ENCODE measurements at places on chromosomes 16 and 17. TPM values are rescaled to one million over a fixed set of nuclear protein-coding genes. Genes with fewer than 3 reads are reported as not detected.

The LDHD gene
- 9.0 TPM for polyA plus RNA-seq

The SEPTIN12 gene
- polyA plus RNA-seq, result not detected

GRCh38 chr17:55704401-55704800 is 18.3 kb downstream of the TMEM100 start:
- DNase-seq, result no peak

- DNase-seq, result peak; percentile 60
Measured at GRCh38 chr17:21129023-21129681, 2.4 kb downstream of the DHRS7B start.

GRCh38 chr17:7582396-7583252 is 1.0 kb upstream of the MPDU1 start:
- no peak for DNase-seq

DNA sequence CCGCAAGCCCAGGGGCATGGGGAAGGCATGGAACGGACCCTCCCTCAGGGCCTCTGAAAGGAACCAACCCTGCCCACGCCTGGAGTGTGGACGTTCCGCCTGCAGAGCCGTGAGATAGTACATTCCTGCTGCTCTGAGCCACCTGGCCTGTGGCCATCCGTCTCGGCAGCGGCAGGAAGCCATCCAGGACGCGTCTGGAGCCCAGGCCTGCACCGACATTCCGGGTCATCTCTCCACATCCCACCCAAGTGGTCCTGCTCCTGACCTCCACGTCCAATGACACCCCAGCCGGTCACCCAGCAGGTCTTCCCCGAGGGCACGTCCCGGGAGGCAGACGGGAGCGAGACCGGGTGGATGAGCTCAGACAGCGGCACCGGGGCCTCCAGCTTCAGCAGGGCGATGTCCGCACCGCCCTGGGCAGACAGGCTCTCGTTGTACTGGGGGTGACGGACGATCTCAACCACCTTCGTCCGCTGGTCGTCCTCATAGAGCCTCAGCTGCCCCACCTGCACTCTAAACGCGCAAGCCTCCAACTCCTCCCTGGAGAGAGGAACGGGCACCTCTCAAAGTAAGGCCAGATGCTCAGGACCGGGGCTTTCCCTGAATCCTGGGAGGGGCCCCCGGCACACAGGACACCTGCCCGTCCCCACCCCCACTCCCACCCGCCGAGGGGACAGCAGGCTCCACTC is 21.3 kb upstream of the UBE2I start:
- DNase-seq, result no peak

The TAC4 gene
- polyA plus RNA-seq, result not detected

GRCh38 chr16:12220766-12221165 is 244.2 kb downstream of the SNX29 start:
- no peak for DNase-seq

- DNase-seq, result no peak
Measured at GRCh38 chr17:45951941-45952340, 47.1 kb upstream of the STH start.

- DNase-seq, result no peak
Measured at GRCh38 chr16:8989099-8989878, 25.6 kb upstream of the USP7 start.

The CDIP1 gene
- 161 TPM for polyA plus RNA-seq

- DNase-seq, result no peak
Measured at GRCh38 chr17:55762086-55762858, 11.4 kb downstream of the PCTP start.

DNA sequence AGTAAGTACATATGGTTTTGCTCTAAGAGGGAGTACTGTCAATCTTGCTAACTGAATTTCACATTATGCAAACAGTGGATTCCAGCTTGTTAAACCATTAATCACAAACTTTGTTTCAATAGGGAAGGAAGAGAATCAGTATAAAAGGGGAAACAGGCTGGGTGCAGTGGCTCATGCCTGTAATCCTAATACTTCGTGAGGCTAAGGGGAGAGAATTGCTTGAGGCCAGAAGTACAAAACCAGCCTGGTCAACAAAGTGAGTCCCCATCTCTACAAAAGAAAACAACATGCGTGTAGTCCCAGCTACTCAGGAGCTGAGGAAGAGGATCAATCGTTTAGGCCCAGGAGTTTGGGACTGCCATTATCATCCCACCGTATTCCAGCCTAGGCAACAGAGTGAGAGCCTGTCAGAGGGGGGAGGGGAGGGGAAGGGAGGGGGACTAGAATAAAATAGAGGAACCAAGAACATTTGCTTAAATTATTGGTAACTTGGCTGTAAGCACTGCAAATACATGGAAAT is 65.7 kb downstream of the FBXL20 start:
- no peak for DNase-seq

The VMO1 gene
- polyA plus RNA-seq, result 3.3 TPM

- no peak for DNase-seq
Measured at GRCh38 chr16:30372725-30373124, 1.9 kb upstream of the MYL11 start.

The C16orf92 gene
- polyA plus RNA-seq, result not detected

DNA sequence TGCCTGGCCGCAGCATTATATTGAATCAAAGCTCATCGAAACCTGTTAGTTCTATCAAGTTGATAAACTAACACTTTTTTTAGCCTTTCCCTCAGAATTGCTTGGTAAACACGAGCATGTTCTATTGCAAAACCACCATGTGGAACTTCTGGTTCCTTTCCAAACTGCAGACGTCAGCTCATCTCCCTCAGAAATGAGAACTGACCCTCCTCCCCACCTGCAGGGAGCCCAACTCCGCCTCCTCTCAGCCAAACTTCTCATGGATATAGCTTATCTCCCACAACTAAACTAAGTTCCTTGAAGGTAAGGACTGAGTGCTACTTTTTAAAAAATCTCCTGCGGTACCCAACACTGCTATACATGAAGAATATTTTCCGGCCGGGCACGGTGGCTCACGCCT is 6.7 kb downstream of the SHMT1 start:
- DNase-seq, result peak; percentile 2

GRCh38 chr16:14373406-14373805 is 256.7 kb downstream of the PARN start:
- no peak for DNase-seq

DNA sequence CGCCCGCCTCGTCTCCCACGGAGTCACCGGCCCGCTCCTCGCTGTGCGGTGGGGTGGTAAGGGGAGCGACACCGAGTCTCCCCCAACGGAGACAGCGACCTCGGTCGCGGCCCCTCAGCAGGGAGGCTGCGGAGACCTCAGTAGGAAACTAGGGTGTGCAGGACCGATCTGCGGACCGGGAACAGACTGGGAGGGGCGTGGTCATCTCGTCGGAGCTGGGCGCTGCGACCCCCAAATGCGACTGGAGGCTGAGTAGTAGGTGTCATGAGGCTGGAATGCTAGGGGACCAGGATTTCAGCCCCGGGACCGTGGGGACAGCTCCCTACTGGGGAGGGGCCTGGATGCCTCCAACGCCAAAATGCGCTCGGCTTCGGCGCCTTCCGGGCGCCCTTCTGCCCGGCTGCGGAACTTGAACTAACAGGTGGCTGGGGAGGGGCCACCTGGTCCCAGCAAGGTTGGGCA is 1.3 kb downstream of the CACNG4 start:
- DNase-seq, result peak; percentile 54

DNA sequence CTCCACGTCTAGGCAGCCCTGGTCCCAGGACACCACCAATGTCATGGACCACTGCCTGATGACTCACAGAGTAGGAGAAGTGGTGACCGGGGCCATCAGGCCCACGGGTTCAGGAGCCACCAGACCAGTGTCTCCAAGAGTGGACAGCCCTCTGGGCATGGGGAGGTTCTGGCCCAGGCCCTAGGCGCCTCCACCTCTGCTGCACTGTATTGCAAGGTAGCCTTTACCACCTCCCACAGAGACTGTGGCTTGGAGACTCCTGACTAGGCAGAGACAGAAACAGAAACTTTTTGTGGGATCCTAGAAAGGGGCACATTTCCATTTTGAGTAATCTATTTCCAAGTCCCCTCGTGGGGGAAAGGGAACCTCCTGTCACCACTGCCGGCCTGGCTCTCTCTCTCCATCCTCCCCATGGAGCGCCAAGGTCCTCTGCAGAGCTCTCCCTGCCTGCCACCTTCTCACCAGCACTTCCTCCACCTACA is 2.9 kb downstream of the CDIP1 start:
- DNase-seq, result no peak

The ALOX12B gene
- polyA plus RNA-seq, result 1.1 TPM

DNA sequence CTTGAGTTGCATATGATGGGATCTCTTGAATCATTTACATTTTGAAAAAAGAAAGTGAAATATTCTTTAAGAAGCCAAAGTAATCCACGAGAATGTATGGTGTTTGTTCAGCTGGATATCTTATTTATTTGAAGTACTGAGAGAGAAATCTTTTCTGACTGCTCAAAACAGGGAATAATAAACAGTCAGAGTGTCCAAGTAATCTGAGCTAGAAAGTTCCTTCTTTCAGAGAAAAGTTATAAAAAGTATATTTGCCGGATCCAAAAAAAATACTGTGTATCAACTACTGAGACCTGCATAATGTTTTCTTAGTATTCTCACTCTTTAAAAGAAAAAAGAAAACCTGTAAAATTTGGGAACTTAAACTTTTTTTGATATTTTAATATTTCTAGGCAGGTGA is 350.8 kb downstream of the WWOX start:
- DNase-seq, result no peak

GRCh38 chr17:36509272-36509985 is 22.9 kb downstream of the ZNHIT3 start:
- no peak for DNase-seq

- DNase-seq, result peak; percentile 31
Measured at GRCh38 chr17:7932483-7932891, 481 bp downstream of the CNTROB start.

The ORAI3 gene
- 6.4 TPM for polyA plus RNA-seq

GRCh38 chr17:81083125-81083765 is 48.3 kb downstream of the BAIAP2 start:
- DNase-seq, result no peak

DNA sequence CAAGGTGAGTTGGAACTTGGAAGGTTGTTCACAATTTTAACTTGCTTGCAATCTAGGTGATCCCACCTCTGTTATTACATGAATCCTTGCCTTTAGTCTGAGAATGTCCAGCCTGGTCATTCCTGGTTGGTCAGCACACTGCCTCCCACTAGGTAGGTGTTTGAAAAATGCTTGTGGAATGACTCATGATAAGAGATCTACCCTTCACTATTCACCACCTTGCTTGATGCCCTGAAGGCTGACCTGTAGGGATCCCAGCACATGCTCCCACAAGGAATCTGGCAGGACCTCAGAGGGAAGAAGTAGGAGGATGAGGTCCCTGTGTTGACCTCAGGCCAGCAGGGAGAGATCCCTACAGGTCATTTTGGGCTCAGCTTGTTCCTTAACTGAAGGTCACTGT is 30.2 kb upstream of the ABCA3 start:
- DNase-seq, result no peak

The FBXL20 gene
- polyA plus RNA-seq, result 10.2 TPM

The PRSS33 gene
- not detected for polyA plus RNA-seq

- DNase-seq, result no peak
Measured at GRCh38 chr16:78415013-78415412, 315.6 kb downstream of the WWOX start.

The B4GALNT2 gene
- polyA plus RNA-seq, result not detected

The KRT222 gene
- 1.4 TPM for polyA plus RNA-seq

The ZNF597 gene
- 0.78 TPM for polyA plus RNA-seq

- DNase-seq, result no peak
Measured at GRCh38 chr17:74455025-74455545, 11.3 kb upstream of the CD300A start.

GRCh38 chr17:40168262-40168832 is 8.9 kb upstream of the RAPGEFL1 start:
- peak; percentile 80 for DNase-seq

GRCh38 chr17:66840061-66840460 is 5.1 kb downstream of the CACNG5 start:
- DNase-seq, result no peak

DNA sequence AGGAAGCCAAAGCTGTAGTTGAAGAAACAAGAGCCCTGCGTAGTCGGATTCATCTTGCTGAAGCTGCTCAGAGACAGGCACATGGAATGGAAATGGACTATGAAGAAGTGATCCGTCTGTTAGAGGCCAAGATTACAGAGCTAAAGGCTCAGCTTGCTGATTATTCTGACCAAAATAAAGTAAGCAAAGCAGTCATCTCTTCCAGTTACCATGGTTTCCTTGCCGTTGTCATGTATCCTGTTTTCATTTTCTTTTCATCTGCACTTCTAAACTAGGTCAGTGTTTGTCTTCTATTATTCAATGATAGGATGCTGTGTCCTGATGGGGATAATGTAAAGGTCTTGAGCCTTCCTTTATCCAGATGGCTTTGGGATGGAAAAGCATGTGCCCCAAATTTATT is 104.3 kb downstream of the STXBP4 start:
- DNase-seq, result peak; percentile 23

The CRHR1 gene
- polyA plus RNA-seq, result 4.1 TPM

The HOXB13 gene
- polyA plus RNA-seq, result not detected

The KLHL11 gene
- 2.2 TPM for polyA plus RNA-seq

DNA sequence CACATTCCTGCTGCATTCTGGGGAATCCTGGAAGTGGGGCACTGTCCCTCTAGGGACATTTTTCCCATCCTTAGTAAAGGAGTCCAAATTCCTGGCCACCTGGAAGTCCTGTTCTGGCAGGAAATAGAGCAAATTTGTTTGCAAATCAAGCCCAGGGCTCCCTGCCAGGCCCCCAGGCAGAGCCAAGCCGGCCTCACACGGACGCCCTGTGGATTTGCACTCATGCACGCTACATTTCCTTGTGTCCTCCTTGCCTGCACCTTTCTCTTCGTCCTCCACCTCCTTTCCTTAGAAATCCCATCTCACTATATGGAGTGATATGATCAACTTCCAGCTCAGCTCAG is 7.0 kb upstream of the CALB2 start:
- no peak for DNase-seq

GRCh38 chr16:2251296-2252111 is at the start of gene ECI1:
ECI1 (minus strand) TSS chr16:2251587; CDS start chr16:2251566, 21 bp downstream.
- peak; percentile 91 for DNase-seq

GRCh38 chr16:88194397-88195268 is 188.1 kb upstream of the ZNF469 start:
- DNase-seq, result peak; percentile 69

DNA sequence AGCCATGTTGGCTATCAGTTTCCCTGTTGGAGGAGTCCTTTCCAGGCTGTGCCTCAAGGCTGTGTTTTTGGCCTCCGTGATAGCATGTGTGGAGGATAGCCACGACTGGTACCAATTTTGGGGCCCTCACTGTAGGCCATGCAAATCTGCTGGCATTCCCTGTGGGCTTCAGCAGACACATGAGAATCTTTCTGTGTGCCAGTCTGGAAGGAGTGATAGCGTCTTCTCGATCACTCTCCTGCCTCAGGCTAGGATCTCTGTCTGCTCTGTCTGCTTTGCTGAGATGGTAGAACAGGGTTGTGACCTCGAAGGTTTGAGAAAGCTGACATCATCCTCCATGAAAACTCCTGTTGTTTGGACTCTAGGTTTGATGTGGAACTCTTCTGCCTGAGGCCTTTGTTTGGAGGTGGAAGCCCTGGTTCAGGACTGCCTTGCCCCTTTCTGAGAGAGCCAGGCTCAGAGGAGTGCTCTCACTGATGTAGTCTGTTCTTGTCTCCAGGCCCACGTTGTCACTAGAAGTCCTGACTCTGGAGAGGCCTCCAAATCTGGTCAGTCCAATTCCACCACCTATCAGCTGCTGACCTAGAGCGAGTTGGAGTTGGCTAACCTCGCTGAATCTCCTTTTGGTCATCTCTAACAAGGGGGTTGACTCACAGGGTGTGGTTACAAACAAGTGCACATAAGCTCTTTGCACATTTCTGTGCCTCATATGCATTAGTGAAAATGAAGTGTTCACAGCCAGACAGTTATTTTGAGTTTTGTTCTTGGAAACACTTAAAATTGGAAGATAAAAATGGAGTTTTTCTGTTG is 12.1 kb upstream of the EDC4 start:
- DNase-seq, result no peak

GRCh38 chr17:7845359-7846062 is 9.4 kb upstream of the TMEM88 start:
- DNase-seq, result no peak

- DNase-seq, result no peak
Measured at GRCh38 chr17:59357929-59358328, 26.5 kb downstream of the YPEL2 start.
